Smooth muscle cell of the coronary artery (primary cell): ENCODE measurements at places on chromosomes 2 and 18. TPM values are rescaled to one million over a fixed set of nuclear protein-coding genes. Genes with fewer than 3 reads are reported as not detected.

IL1RL1 gene
- total RNA-seq: 0.23 and 2.0 TPM in 2 replicates

SLC5A7 gene
- not detected in 2 replicates for total RNA-seq

AFF3 gene
- 0.08 and 0.12 TPM in 2 replicates for total RNA-seq

XDH gene
- total RNA-seq: 0.12 and 0.15 TPM in 2 replicates

SULT1C2 gene
- total RNA-seq: 1.1 TPM in 1 of 2 replicates, not detected in the other

ITGA6 gene
- total RNA-seq: 2.8 and 8.9 TPM in 2 replicates

ARHGAP25 gene
- 1.1 and 3.9 TPM in 2 replicates for total RNA-seq

MAPRE2 gene
- total RNA-seq: 19.0 and 26.2 TPM in 2 replicates

MC4R gene
- total RNA-seq: not detected in 2 replicates

GAL3ST2 gene
- 0.23 TPM in 1 of 2 replicates, not detected in the other for total RNA-seq

C1QL2 gene
- not detected in 2 replicates for total RNA-seq
